DND-41 (cell line): ENCODE measurements at places on chromosomes 5 and 9.

DNA sequence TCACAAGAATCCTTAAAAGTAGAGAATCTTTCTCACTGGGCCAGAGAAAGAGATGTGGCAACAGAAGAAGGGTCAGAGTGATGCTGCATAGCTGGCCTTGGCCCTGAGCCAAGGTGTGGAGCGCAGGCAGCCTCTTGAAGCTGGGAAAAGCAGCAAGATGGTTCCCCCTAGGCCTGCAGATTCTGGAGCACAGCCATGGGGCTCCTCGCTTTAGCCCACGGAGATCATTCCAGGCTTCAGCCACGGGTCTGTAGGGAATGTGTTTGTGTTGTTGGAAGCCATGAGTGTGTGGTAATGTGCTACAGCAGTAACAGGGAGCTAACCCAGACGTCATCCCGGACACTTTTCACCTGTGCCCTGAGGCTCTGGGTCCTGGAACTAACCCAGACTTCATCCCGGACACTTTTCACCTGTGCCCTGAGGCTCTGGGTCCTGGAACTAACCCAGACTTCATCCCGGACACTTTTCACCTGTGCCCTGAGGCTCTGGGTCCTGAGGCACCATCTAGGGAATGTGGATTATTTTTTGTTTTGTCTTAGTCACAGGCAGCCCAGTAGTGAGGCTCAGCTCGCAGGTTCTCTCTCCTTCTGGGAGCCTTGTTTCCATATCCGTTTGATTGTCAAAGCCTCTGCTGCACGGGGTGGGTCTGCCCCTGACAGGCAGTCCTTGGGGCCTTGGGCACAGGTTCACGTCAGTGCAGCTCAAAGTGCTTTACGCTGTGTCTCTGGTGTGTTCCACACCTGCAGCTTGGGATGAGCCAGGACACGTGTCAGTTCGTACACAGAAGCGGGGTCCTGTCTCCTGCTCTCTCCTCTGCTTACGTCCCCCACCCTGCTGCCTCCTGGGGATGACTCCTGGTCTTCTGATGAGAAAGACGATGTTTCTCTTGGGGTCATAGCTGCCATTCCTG, 56.3 kb upstream of the EXOC3 start:
- DNase-seq = no peak

DNA sequence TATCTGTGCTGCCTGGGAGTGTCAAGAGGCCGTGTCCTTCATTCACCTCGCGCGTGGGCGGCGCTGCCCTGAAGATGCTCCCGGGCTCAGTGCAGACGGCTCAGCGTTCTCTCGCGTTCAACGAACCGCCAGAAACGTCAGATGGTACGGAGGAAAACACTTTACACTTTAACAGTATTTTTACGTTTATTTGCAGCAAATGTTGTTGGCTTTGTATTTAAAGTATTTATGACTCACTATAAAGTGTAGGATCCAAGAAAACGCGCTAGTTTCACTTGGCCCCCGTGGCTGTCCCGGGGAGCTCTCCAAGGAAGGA, 544 bp upstream of the ERCC6L2 start:
- peak; percentile 54 for DNase-seq

DNA sequence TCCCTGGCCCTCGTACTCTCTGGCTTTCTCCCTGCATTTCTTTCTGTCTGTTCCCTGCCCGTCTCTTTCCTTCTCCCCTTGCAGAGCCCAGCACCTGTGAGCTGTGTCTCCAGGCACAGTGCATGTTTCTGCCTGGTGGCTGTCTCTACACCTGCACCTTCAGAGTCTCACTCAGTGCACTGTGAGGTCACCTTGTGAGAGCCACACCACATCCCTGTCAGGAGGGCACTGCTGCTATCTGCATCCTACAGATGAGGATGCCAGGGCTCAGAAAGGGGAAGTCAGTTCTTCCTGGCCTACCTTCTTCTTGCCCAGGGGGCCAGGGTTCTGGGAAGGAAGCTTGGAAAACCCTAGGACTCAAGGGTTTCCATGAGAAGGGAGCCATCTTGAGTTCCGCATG, 69.7 kb upstream of the NEURL1B start:
- DNase-seq = no peak

DNA sequence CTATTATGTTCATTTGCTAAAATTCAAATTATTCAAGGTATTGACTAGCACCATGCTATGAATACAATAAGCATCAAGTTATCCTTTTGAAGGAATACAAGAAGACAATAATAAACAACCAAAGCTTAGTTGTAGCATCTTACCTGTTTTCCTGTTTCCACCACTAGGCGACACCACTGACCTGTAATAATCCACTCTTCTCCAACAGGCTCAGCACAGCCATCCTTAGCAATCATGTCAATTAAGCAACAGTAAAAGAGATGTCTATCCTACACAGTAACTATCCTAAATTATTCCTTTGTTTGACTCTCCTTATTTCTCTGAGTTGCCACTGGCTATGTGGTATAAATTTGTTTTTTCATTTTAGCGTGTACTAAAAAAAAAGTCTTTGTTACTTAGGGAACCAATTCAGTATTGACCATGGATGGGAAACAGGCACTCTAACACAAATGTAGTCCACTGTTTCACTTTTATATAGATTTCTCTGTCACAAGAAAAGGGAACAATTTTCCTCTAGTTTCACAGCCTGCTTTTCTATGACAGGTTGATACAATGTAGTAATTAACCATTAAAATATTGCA, 46.2 kb downstream of the PCA3 start:
- DNase-seq = peak; percentile 28

GRCh38 chr5:69043655-69043996, 50.2 kb upstream of the SLC30A5 start:
- no peak for DNase-seq

DNA sequence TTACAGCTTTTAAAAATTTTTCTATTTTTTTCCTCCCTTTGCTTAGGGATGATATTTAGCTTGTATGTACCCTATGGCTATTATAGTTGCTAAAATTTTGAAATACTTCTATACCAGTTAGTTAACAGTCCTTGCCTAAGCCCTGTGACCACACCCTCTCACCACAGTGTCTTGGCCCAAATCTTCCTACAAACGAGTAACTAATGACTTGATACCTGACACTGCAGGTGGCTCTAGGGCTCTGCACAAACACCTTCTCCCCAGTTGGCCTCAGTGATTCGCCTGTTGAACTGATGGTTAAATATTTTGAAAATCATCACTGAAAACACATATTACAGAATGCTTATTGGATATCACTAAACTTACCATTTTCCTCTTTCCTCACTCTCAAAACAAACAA, 449.6 kb upstream of the CHD1 start:
- no peak for DNase-seq

DNA sequence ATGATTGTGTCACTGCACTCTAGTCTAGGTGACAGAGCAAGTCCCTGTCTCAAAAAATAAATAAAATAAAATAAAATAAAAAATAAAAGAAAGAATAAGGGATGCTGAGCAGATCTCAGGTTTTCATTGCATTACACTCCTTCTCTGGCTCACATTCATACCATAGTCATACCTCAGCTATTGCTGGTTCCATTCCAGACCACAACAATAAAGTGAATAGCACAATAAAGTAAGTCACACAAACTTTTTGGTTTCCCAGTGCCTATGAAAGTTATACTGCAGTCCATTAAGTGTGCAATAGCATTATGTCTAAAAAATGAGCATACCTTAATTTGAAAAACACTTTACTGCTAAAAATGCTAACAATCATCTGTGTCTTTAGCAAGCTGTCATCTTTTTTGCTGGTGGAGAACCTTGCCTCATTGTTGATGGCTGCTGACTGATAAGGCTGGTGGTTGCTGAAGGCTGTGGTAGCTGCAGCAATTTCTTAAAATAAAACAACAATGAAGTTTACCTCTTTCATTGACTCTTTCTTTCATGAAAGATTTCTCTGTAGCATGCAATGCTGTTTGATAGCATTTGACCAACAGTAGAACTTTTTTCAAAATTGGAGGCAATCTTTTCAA, 415.7 kb downstream of the ZNF608 start:
- DNase-seq = no peak

GRCh38 chr5:82290908-82291307, 12.8 kb upstream of the RPS23 start:
- no peak for DNase-seq

GRCh38 chr9:128912270-128912853, 8.4 kb upstream of the PHYHD1 start:
- no peak for DNase-seq

DNA sequence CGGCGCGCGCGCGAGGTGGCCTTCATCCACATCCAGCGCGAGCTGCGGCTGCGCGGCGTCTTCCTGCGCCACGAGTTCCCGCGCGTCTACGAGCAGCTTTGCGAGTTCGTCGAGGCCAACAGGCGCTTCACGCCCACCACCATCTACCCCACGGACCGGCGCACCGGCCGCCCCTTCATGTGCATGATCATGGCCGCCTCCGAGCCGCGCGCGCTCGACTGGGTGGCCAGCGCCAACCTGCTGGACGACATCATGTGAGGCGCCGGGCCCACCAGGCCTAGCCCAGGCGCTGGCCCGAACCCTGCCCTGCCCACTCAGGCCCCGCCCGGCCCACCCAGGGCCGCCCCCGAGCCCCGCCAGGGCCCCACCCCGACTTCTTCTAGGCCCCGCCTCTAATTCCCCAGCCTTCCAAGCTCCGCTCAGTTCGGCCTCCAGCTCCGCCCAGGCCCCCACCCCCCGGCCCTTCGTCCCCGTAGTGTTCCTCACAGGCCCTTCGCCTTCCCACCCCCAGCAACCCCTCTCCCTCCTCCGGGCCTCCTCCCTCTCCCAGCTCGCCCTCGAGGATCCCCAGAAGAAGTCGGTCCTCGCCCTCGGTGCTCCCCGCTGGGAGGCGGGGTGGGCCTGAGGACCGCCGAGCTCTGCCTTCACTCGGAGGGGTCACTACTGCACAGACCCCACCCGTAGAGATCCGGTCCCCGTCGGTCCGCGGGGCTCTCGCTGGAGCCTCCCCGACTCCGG, 2.0 kb upstream of the PHPT1 start:
- peak; percentile 31 for DNase-seq

- no peak for DNase-seq
Measured at GRCh38 chr9:70135176-70135575, 91.5 kb downstream of the MAMDC2 start.

- DNase-seq = no peak
Measured at GRCh38 chr5:148437249-148437648, 53.5 kb downstream of the FBXO38 start.

DNA sequence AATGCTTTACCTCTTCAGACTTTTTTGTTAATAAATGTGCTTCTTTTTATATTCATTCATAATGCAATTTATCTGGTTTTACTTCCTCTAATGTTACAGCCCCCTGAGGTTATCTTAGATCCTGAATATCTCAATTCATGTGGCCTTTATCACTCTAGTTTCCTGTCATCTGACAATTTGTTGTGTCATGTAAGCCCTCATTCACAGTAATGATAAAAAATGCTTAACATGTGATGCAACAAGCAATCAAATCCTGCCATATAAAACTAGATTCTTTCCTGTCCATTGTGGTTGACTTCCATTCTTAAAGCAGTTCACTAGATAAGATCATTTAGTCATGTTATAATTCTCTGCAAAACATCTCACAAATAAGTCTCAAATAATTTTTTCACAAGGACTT, 991.2 kb upstream of the ACO1 start:
- DNase-seq = no peak

DNA sequence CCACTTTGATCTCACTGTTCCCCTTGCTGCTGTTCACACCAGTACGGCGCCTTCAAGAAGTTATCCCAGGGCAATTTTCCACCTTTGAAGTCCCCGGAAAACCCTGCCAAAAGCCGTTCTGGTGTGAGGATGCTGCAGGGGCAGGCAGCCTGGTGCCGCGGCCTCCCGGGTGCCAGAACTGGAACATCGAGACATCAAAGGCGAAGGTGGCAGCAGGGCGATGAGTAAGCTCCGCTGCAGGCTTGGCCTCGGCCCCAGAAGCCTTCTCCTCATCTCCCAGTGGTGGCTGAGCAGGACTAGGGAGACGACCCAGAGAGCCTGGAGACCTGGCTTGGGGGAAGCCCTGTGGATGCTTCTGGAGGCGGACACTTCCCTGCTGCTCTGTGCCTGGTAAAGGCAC, 115.3 kb upstream of the MSX2 start:
- no peak for DNase-seq

GRCh38 chr5:9197881-9198260, 348.0 kb downstream of the SEMA5A start:
- no peak for DNase-seq

DNA sequence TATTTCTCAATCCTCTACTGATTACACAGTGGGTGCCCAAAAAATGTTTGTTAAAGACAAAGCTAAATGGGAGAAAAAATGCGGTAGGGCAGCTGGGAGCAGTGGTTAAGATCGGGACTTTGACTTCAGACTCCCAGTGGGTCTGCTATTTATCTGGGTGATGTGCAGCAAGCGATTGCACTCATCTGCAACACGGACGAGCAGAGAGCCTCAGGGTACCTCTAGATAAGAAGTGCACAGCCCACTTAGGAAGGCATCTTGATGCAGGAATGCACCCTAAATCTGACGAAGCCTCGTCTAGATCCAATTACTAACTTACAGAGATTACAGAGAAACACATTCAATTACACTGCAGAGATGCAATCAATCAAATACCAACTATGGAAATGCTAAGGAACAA, 4.0 kb downstream of the MAPK9 start:
- DNase-seq = no peak

- DNase-seq = peak; percentile 11
Measured at GRCh38 chr9:129570450-129571297, 50.2 kb downstream of the C9orf50 start.

- DNase-seq = no peak
Measured at GRCh38 chr5:178396796-178397720, 164.5 kb upstream of the PHYKPL start.

DNA sequence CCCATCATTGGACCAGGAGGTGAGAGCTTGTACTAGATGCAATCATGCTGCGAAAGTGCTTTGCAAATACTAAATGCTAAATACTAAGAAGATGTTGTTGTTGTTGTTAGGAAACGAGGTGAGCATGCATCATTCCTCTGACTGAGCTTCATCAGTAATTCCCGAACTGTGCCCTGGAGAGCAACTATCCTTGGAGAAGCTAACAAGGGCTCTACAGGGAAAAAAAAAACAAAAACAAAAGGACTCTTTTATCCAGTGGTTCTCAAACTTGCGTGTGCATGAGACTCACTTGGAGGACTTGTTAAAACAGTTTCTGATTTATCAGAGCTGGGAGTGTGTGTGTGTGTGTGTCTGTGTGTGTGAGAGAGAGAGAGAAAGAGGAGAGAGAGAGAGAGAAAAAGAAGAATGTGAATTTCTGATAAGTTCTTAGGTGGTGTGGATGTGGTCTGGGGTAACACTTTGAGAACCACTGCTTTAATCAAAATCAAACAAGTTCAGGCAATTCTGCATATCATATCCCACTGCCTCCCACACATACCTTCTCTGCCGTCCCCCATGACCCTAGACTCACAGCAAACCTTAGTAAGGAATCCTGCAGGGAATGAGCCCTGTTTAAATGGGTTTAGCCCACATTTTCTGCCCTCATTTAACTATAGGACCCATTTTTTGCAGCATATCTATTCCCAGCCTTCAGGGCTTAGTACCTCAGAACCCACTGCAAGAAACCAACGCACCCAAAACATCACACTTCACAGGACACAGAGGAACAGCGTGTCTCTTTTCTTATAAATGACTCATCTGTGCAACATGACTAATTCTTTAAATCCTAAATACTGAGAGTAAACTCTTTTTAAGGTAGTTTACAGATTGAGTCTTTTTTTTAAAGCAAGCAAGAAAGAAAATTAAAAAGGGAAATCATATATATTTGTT, 48.9 kb downstream of the PDE6A start:
- DNase-seq = no peak

- DNase-seq = no peak
Measured at GRCh38 chr5:170643591-170643990, 139.8 kb downstream of the KCNIP1 start.
